Stimulated activated CD8-positive, alpha-beta memory T cell treated with anti-CD3 and anti-CD28 coated beads, Interleukin-15, amount 100 ng/mL, for 24 hours (primary cell): ENCODE measurements at places on chromosomes 13 and 19.
A peak's percentile ranks its signal among the peaks of the same experiment; 100 is the strongest.

GRCh38 chr13:39811051-39811450, 155.6 kb downstream of the COG6 start:
- no peak for DNase-seq

- DNase-seq = peak; percentile 48
These were observed 12.1 kb upstream of the CEACAM8 start for GRCh38 chr19:42606660-42607351.

GRCh38 chr19:28523619-28524018, 689.3 kb downstream of the UQCRFS1 start:
- DNase-seq = no peak

- no peak for DNase-seq
These were observed 16.7 kb downstream of the MYCBP2 start for GRCh38 chr13:77310161-77310560.

DNA sequence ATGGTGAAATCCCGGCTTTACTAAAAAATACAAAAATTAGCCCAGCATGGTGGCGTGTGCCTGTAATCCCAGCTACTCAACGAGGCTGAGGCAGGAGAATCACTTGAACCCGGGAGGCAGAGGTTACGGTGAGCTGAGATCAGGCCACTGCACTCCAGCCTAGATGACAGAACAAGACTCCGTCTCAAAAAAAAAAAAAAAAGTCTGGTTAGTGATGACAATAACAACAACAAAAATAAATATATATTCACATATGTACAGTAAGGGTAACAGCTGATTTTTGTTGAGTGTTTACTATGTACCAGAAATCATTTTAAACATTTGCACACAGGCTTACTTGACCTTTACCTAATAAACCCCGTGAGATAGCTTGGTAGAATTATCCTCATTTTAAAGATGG, 23.0 kb downstream of the RRAS start:
- DNase-seq = no peak

GRCh38 chr19:8324186-8325050, 3.1 kb downstream of the RPS28 start:
- no peak for DNase-seq

- no peak for DNase-seq
These were observed 3.5 kb downstream of the SSBP4 start for GRCh38 chr19:18422530-18423191.

GRCh38 chr13:75256922-75257321, 225.0 kb downstream of the TBC1D4 start:
- DNase-seq = no peak

DNA sequence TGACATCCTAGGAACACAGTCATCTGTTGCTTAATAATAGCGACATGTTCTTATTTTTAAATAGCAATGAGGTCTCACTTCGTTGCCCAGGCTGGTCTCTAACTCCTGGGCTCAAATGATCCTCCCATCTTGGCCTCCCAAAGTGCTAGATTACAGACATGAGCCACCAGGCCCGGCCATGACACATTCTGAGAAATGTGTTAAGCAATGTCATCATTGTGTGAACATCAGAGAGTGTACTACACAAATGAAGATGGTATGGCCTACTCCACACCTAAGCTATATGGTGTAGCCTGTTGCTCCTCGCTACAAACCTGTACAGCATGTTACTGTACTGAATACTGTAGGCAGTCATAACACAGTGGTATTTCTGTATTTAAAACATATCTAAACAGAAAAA, 24.6 kb upstream of the GARRE1 start:
- no peak for DNase-seq

GRCh38 chr13:47178090-47178950, 281.5 kb upstream of the HTR2A start:
- no peak for DNase-seq

GRCh38 chr19:11064831-11065303, 24.4 kb upstream of the LDLR start:
- DNase-seq = no peak

DNA sequence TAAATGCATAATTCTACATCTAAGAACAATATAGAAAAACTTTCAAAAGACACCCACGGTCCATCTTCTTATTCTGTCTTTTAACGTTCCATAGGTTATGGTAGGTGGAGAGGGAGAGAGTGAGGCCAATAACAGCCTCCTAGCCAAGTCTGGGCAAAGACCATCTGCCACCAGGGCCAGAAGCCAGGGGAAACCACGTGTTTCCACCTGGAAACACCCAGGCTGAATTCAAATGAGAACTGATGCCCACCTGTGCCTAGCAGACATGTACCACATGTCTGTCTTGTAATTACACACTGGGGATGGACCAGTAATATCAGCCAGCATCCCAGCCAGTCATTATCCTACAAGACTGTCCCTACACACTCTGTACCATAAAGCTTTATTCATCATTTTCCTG, 1573.1 kb downstream of the EFNB2 start:
- DNase-seq = no peak

DNA sequence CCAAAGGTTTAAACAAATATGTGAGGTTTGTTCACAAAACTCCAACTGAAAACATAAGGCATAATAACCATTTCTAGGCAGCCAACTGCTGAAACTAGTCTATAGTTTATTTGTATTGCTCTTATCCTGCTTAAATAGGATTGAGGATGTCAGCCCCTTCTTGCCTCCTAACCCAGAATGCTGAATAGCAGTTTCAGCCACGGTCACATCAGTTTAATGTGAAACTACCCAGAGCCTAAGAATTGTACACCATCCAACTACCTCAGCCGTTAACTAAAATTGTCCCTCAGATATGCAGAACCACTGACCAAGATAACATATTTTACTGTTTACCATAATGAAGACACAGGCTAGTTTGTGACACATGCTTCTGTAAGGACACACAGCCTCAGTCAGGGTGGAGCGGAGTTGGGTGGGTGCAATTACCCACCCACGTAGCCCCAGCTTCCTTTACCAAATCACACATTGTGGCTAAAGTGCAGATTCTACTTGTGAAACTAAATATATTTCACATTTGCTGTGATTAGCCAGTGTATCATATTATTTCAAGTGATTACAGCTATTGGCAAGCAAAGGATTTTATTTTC, 259.9 kb downstream of the EFNB2 start:
- no peak for DNase-seq

GRCh38 chr13:23087880-23088279, 92.9 kb upstream of the SGCG start:
- no peak for DNase-seq

GRCh38 chr13:45500492-45501174, 35.9 kb downstream of the COG3 start:
- no peak for DNase-seq

DNA sequence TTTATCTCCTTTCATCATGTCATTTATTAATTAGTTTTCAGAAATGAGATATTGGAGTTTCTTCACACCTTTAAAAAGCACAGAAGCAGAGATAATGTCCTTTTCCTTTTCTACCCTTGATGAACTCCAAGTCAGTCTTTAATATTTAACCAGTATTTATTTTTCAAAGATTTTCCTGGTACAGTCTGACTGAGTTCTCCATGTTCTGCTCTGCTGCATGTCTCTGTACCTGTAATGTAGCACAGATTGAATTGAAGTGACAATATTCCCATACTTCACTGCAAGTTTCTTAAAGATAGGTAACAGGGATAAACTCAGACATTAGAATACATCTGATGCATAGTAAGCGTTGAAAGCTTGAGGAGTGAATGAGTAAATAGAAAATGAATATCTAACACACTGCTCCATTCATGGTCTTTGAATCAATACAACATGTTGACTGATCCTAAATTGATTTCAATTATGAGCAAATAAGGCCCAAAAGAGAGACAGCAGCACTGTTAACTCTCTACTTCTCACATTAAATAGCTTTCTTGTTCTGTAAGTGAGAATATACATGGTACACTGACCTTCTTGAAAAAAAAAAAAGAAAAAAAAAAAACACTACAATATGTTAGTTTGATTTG, 1323.6 kb upstream of the PRR20A start:
- no peak for DNase-seq

DNA sequence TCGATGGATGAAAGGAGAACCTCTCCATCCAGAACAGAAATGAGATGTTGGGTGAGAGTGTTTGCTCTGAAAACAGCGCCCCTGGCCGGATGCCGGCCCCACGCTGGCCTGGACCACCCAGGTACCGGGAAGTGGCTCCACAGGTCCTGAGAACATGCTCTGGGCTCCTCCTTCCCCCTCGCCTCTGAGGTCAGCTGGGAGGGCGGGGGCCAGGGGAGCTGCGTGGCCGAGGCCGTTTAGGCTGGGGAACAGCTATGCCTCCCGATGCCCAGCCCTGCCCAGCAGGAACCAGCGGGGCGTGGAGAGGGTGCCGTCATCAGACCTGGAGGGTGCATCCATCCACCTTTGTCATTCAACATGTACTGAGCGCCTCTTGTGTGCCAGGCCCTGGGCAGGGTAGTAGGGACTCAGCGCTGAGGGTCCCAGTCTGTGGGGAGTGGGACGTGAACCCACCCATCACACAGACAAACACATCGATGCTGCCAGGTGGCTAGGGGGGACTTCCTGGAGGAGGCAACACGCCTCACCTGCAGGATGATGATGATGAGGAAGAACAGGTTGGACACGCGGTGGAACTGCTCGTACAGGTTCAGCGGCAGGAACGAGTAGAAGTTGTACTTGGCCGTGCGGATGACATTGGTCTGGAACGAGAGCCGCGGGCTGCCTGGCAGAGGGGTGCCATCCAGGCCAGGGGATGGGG, 4.2 kb downstream of the ATP8B3 start:
- no peak for DNase-seq

GRCh38 chr13:73063166-73063565, 4.4 kb downstream of the KLF5 start:
- no peak for DNase-seq

GRCh38 chr19:30666301-30666803, 294.2 kb downstream of the ZNF536 start:
- peak; percentile 19 for DNase-seq

- no peak for DNase-seq
These were observed 1.9 kb downstream of the BBC3 start for GRCh38 chr19:47228937-47229675.

DNA sequence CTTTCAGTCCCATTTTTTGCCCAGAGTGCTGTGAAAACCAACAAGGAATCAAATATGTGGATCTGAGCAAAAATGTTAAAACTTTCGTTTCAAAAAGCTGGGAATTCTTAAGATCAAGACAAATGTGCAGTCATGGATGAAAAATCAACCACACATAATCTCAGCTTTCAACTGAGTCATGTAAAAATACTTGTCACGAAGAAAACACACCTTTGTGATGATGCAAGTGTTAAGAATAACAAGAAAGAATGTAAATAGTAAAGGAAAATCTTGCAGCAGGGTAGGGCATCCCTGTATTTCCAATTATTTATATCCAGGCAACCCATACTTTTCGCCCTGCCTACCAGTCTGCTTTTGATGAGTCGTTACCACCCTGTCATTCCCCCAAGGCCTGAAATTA, 27.4 kb upstream of the DCLK1 start:
- DNase-seq = no peak

- no peak for DNase-seq
These were observed 10.7 kb downstream of the IL17D start for GRCh38 chr13:20714161-20714560.

DNA sequence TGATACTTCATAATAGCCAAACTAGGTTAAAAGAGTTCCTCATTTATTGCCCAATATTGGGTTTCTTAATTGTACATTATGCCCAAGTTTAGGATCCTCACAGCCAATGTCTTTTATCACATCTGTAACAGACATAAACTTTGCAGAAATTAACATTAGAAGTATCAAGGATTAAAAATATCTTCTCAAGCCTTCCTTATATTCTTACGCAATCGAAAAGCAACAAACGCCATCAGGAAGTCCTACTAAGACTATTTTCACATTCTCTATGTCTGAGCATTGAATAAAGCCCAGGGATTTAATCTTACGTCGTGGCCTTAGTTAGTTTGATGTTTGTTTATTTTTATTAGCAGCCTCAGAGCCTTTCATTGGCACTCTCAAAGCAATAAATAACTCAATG, 1660.4 kb upstream of the MIR17HG start:
- no peak for DNase-seq

DNA sequence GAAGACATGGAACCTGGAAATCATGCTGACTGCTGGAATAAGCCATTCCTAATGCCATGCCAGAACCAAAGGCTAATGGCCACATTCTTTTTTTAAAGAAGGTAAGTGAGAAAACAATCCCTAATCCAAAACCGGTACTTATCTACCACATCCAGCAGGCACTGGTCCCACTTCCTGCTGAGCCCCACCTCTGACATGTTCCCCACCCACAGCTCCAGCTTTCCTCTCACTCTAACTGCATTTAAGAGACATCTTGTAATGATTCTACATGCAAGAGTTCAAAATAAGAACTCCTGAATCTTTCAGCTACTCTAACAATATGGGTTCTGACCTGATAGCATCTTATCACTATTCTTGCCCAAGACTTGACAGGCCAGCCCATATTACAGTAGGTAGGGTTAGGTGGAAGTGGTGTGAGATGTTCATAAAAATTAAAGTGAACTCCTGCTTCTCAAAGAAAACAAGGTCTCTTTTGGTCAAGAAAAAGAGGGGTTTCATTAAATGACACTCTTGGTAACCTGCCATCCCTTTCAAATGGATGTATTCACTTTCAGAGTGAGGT, 41.9 kb downstream of the N4BP2L2 start:
- DNase-seq = no peak

GRCh38 chr13:60137911-60138560, 25.7 kb downstream of the DIAPH3 start:
- DNase-seq = no peak

GRCh38 chr13:41706152-41706551, 248.8 kb downstream of the RGCC start:
- DNase-seq = no peak

GRCh38 chr19:56301155-56301554, 13.5 kb downstream of the ZSCAN5A start:
- DNase-seq = no peak

GRCh38 chr19:39401070-39401548, 5.5 kb upstream of the ZFP36 start:
- DNase-seq = no peak

DNA sequence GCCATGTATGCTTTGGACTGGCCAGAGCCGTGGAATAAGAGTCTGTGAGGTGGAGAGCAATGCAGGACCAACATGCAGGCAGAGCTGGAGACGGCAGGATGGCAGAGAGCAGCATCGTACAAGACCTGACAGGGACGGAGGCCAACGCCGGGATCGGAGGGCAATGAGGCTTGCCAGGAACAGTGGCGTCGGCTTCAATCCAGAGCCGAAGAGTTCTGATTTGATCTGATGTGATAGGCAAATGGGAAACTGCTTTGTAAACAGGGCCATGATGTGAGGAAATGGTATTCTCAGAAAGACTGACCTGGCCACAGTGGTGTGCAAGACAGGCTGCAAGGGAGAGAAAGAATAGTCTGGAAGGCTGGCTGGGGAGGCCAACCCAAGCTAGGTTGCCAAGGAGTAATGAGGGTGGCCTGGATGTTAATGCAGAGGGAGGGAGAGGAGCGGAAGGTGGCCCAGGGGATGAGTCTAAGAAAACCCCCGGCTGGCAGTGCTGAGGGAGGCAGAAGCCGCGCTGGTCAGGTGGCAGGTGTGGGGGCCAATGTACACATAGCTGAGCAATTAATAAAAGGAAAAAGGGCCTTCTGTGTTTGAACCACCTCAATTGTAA, 26.7 kb downstream of the RCBTB2 start:
- no peak for DNase-seq

GRCh38 chr19:55563261-55563690, 17.4 kb downstream of the ZNF579 start:
- no peak for DNase-seq

- no peak for DNase-seq
These were observed 462.7 kb downstream of the GPC6 start for GRCh38 chr13:93689333-93689732.

- no peak for DNase-seq
These were observed 182.6 kb upstream of the IRS2 start for GRCh38 chr13:109968876-109969577.

- no peak for DNase-seq
These were observed 264.1 kb downstream of the NDFIP2 start for GRCh38 chr13:79745081-79745480.

- DNase-seq = no peak
These were observed 23.4 kb downstream of the ZDHHC20 start for GRCh38 chr13:21435687-21436151.
